Fibroblast of skin of back (primary cell): ENCODE measurements at places on chromosomes 12 and 14.

DNA sequence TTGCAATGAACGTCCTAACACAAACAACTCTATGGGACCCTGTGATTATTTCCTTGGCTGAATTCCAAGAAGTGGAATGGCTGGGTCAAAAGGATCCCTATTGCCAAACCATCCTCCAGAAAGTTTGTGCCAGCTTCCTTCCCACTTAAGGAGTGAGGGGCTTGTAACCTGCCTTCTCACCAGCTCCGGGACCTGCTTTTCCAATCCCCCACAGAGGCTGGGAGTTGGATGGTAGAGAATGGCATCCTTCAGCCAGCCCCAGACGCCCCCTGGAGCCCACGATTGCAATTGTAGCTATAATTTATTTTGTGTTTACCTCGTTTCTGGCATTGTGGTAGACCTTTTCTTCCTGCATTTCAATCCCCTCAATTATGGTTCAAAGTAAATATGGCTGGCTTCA is 9.7 kb upstream of the ZDHHC22 start:
- no peak for DNase-seq

DNA sequence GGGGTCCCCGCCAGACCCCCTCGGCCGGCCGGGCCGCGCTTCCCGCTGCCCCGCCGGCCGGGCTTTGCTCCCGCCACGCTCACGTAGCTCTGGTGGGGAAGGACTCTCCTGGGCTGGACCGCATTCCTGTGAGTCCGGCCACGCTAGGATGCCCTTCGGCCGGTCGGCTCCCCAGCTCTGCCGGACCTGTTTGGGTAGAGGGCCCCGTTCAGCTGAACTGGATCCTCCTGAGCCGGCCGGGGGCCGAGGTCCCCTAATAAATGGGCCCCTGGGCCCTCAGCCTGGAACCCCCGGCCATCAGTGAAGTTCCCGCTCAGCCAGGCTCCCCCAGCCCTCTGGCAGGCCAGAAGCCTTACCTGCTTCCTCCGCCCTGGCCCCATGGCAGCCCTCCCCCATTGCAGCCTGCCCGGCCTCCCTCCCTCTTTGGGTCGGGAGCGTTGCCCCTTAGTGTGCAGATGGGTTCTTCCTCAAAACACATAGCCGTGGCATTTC is 593 bp downstream of the UNC119B start:
- DNase-seq: peak; percentile 17

DNA sequence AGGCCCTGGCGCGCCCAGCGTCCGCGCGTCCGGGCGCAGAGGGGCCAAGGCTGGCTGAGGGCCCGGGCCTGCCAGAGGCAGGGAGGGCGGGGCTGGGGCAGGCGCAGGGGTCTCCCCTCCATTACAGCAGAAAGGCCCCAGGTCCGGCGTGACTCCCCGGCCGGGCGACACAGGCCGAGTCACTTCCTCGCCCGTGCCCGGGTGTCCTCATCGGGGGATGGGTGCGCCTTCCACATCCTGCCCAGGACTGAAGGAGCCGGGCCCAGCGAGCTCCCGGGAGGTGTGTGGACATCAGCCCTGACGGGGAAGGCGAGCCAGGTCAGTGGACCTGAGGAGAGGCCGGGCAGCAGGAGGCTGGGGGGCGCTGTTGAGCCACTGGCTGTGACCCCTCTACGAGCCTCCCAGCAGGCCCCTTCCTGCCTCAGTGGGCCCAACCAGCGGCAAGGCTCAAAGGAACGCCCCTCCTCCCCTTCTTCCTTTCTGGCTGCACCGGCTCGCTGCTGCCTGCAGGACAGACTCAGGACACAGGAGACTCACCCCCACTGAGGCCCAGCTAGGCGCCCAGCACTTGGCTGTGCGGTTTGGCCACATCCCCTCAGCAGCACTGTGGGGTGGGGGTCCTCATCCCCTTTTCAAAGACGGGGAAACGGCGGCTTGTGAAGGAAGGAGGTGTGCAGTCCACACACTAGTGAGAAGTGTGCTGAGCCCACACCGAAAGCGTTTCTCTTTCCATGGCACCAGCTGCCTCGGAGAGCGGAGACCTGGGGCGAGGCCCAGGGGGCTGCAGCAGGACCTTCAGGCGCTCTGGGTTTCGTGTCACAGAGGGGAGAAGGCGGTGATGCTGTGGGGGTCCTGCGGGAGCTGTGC is 606 bp downstream of the TNFAIP2 start:
- DNase-seq: no peak

DNA sequence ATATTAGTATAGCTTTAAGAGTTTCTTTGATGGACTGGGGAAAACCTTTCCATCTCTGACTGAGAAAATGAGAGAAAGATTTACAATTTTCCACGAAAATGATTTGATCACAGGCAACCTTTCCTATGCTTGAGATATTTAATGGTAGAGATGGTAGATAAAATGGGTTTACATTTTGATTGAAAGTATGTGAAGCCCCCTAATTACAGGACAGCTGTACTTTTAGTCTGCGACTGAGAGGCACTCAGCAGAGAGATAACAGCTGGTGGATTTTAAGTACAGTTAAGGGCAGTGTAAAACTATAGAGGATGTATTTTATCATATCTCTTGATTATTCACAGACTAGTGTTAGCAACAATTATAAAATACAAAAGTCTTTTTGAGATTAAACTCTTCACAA is 40.7 kb downstream of the C12orf50 start:
- no peak for DNase-seq

DNA sequence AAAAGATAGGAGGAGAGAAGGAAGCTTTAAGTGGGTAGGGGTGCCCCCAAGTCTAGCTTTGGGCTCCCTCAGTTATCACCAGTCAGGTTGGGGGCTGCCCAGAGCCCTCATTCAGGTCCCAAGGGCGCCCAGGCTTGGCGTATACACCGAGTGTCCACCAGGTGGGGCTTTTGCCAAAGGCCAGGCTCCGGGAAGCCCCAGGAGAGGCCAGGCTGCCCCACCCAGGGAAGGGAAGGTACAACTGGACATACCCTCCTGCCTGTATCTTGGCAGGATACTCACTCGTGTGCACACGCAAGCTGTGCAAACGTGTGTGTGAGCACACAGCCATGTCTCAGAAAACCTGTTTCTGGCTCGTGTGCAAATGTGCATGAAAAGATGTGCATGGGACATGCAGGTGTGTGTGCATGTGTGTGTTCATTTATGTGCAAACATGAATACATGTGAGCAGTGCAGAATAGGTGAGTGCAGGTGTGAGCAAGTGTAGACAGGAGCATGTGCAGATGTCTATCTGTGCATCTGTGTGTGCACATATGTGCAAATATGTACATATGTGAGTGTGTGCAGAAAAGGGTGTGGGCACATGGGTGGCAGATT is 103.9 kb upstream of the MYL2 start:
- DNase-seq: peak; percentile 18

DNA sequence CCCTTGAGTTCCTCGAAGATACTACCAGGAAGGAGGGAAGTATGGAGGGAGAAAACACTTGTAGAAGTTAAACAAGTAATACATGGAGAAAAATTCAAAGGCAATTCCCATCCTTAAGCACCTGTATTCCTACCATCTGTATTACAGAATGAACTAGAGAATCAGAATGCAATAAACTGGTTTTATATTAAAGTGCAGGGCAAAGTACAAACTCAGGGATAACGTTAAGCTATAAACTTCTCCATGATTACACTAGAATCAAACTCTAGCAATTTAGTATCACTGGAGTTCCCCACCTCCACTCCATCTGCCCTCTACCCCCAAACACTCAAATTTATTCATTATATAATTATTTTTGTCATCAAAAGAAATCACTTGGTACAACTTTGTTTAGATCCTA is 13.1 kb downstream of the PAWR start:
- DNase-seq: no peak

DNA sequence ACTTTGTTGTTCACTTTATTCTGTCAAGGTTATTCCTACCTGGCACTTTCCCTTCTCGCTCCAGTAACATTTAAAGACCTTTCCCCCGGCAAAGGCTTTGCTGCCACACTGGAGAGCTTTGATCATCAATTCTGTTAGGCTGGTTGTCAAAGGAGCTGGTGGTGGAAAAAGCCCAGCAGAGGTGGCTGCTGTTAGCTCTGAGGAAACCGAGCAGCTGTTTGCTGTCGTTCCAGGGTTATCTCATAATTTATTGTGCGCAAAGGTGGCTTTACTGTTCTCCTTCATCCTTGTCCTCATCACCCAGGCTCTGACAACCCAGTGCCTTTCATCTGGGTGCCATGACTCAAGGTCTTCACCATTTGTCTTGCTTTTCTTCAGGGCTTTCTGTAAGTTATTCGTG is 38.2 kb upstream of the CRADD start:
- DNase-seq: no peak

GRCh38 chr12:123690191-123690840 is 19.4 kb downstream of the TCTN2 start:
- no peak for DNase-seq

GRCh38 chr14:28671425-28671824 is 95.2 kb upstream of the FOXG1 start:
- peak; percentile 42 for DNase-seq

DNA sequence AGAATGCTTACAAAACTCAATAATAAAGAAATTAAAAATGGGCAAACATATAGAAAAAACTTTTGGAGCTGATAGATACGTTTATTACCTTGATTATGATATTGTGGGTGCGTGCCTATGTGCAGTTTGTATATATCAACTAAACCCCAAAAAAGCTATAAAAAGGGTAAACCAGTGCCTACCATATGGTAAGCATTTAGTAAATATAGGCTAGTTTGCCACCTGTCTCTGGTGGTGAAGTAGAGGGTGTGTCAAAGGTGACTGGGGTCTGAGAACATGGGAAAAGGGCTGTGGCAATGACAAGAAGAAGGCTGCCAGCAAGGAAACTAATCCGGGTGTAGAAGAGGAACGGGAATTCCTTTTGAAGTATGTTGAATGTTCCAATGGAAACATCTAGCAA is 18.3 kb downstream of the GALNT8 start:
- DNase-seq: no peak
